Activated B cell treated with CpG ODN at 0.5 μM for 24 hours (primary cell): ENCODE measurements at places on chromosomes 3 and 15. TPM values are rescaled to one million over a fixed set of nuclear protein-coding genes. Genes with fewer than 3 reads are reported as not detected.

Gene SPINT1
- 8.6 and 8.7 TPM in 2 replicates for total RNA-seq

Gene ANKRD63
- 0.32 TPM in 1 of 2 replicates, not detected in the other for total RNA-seq

- H3K27ac ChIP-seq: peak overlapping the region; percentile 36
- H3K36me3 ChIP-seq: peaks cover 53% of the 10 kb centered on the region
- no peak for DNase-seq
- no peak overlapping the region for H3K4me3 ChIP-seq
- peaks cover 78% of the 10 kb centered on the region for H3K4me1 ChIP-seq
These were observed 4.1 kb downstream of the RASGRP1 start for GRCh38 chr15:38560456-38560926.

Gene TGM5
- total RNA-seq: 0.11 and 0.17 TPM in 2 replicates

- no peaks in the 10 kb centered on the region for H3K36me3 ChIP-seq
- H3K27ac ChIP-seq: no peak overlapping the region
These were observed 782.2 kb downstream of the VGLL3 start for GRCh38 chr3:86208772-86209171.

GRCh38 chr15:68794863-68795262 lies 25.8 kb downstream of the ANP32A start:
- peak overlapping the region; percentile 75 for H3K4me3 ChIP-seq
- H3K36me3 ChIP-seq: peaks cover 24% of the 10 kb centered on the region
- no peaks in the 10 kb centered on the region for H3K27me3 ChIP-seq

Gene CKMT1B
- total RNA-seq: not detected in 2 replicates

Gene NANOGP8
- 0.47 TPM in 1 of 2 replicates, not detected in the other for total RNA-seq

GRCh38 chr3:128242818-128243601 lies 89.7 kb downstream of the EEFSEC start:
- no peak for DNase-seq
- no peak overlapping the region for H3K27ac ChIP-seq
- no peaks in the 10 kb centered on the region for H3K4me1 ChIP-seq
- H3K4me3 ChIP-seq: no peak overlapping the region

- H3K4me3 ChIP-seq: no peak overlapping the region
- no peaks in the 10 kb centered on the region for H3K4me1 ChIP-seq
- no peak for DNase-seq
- H3K27ac ChIP-seq: no peak overlapping the region
These were observed 177.7 kb downstream of the ZNF385D start for GRCh38 chr3:21573291-21573690.

- H3K4me3 ChIP-seq: no peak overlapping the region
- no peaks in the 10 kb centered on the region for H3K4me1 ChIP-seq
- no peak overlapping the region for H3K27ac ChIP-seq
- DNase-seq: no peak
- H3K27me3 ChIP-seq: peaks cover under 1% of the 10 kb centered on the region
- H3K36me3 ChIP-seq: no peaks in the 10 kb centered on the region
These were observed 269.2 kb downstream of the MECOM start for GRCh38 chr3:169394316-169394715.

DNA sequence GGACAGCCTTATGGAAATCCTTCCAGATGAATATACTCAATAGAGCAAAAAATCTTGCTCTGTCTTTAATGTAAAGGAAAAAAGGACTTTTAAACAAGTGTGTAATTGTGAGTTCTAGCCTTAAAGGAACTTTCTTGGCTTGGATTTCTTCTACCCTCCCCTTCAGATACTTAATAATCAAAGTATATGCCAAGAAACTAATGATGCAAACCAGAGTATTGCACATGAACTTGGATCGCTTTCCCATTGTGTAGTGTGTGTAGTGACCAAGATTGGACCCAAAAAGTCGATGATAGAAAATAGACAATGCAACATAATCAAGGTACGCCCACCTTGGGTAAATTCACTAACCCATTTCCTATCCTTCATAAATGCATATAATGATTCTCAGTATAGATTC lies 123.8 kb downstream of the TIGIT start:
- H3K4me1 ChIP-seq: peaks cover 53% of the 10 kb centered on the region
- H3K27me3 ChIP-seq: no peaks in the 10 kb centered on the region
- H3K36me3 ChIP-seq: peaks cover 3% of the 10 kb centered on the region
- no peak overlapping the region for H3K4me3 ChIP-seq
- peak overlapping the region; percentile 83 for H3K27ac ChIP-seq
- no peak for DNase-seq

Gene C2CD4A
- not detected in 2 replicates for total RNA-seq

- H3K4me3 ChIP-seq: no peak overlapping the region
- no peaks in the 10 kb centered on the region for H3K36me3 ChIP-seq
- H3K4me1 ChIP-seq: no peaks in the 10 kb centered on the region
- no peak overlapping the region for H3K27ac ChIP-seq
- no peaks in the 10 kb centered on the region for H3K27me3 ChIP-seq
These were observed 1716.1 kb downstream of the SI start for GRCh38 chr3:163362151-163362550.

GRCh38 chr3:126889276-126890201 lies 93.4 kb upstream of the PLXNA1 start:
- H3K4me1 ChIP-seq: no peaks in the 10 kb centered on the region
- H3K4me3 ChIP-seq: no peak overlapping the region
- no peak overlapping the region for H3K27ac ChIP-seq
- no peak for DNase-seq
- H3K36me3 ChIP-seq: peaks cover 8% of the 10 kb centered on the region
- peaks cover 2% of the 10 kb centered on the region for H3K27me3 ChIP-seq

Gene ADPRH
- total RNA-seq: 41.2 and 43.8 TPM in 2 replicates

Gene TMIE
- total RNA-seq: 0.39 and 0.44 TPM in 2 replicates

GRCh38 chr15:37984368-37984767 lies 49.9 kb downstream of the TMCO5A start:
- no peaks in the 10 kb centered on the region for H3K36me3 ChIP-seq
- no peak overlapping the region for H3K4me3 ChIP-seq
- peaks cover 4% of the 10 kb centered on the region for H3K27me3 ChIP-seq
- no peak for DNase-seq
- no peak overlapping the region for H3K27ac ChIP-seq

- H3K27me3 ChIP-seq: no peaks in the 10 kb centered on the region
- H3K36me3 ChIP-seq: no peaks in the 10 kb centered on the region
These were observed 128.6 kb downstream of the DUT start for GRCh38 chr15:48459571-48460442.

GRCh38 chr3:171237009-171237385 lies 210.5 kb upstream of the SLC2A2 start:
- no peaks in the 10 kb centered on the region for H3K27me3 ChIP-seq
- H3K4me3 ChIP-seq: no peak overlapping the region
- no peak overlapping the region for H3K27ac ChIP-seq

DNA sequence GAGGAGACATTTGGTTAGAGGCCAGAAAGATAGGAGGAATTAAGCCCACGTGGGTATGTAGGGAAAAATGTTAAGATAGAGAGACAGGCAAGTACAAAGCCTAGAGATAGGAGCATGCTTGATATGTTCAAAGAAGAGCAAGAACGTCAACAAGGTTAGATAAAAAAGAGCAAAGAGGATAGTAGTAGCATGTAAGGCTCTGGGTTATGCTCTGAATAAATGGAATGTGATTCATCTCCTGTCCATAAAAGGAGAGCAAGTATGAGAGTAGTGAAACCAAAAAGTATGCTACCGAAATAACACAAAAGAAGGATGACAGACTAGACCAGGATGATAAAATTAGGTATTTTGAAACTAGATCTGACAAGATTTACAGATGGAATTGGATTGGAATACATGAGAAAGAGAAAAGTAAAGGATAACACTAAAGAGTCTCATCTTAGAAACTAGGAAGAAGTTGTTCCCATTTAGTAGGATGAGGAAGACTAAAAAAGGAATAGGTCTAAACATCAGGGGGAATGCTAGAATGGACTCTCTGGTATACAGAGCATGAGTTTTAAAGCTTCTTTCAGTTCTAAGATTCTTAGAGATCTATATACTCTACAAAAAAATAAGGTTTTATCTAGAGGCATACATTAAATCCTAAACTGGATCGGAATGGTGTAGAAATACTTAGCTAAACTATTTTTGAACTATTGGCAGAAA lies 59.1 kb downstream of the TRPM7 start:
- H3K27me3 ChIP-seq: no peaks in the 10 kb centered on the region
- no peak for DNase-seq
- no peak overlapping the region for H3K4me3 ChIP-seq
- H3K36me3 ChIP-seq: peaks cover 75% of the 10 kb centered on the region
- no peak overlapping the region for H3K27ac ChIP-seq

DNA sequence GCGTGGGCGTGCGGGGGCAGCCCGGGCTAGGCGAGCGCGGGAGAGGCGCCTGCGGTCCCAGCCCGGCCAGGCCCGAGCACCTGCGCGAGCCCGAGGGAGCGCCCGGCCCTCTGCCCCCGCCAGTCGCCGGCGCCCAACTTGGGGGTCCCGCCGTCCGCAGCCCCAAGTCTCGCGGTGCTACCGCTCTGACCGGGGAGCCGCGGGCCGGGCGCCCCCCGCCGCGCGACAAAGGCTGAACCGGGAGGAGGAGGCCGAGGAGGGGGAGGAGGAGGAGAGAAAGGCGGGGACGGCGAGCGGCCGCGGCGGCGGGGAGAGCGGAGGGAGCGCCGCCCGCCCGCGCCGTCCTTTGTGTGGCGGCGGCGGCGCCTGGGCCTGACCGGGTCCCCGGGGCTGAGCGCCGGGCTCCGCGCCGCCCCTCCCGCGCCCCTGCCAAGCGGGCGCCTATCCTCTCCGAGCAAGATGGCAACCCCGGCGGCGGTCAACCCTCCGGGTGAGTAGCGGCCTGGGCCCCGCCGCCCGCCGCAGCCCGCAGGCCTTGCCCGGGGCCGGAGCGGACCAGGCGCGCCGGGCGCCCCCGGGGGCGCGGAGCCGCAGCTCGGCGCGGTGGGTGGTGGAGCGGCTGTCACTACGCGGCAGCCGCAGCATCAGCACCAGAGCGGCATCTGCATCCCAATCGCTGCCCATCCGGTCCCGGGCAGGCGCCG lies at the start of gene ARNT2:
Gene ARNT2 (plus strand): TSS at position 326 of the 704 bp plus-strand sequence. CDS start 134 bp downstream, at position 460.
- no peaks in the 10 kb centered on the region for H3K36me3 ChIP-seq
- H3K27me3 ChIP-seq: peaks cover 63% of the 10 kb centered on the region
- no peak within 1 kb of the TSS for H3K27ac ChIP-seq
- DNase-seq: no peak
- H3K4me1 ChIP-seq: peaks cover 7% of the 10 kb centered on the region

Gene TRAIP
- 6.4 TPM in 2 replicates for total RNA-seq

Gene RTP1
- not detected in 2 replicates for total RNA-seq

DNA sequence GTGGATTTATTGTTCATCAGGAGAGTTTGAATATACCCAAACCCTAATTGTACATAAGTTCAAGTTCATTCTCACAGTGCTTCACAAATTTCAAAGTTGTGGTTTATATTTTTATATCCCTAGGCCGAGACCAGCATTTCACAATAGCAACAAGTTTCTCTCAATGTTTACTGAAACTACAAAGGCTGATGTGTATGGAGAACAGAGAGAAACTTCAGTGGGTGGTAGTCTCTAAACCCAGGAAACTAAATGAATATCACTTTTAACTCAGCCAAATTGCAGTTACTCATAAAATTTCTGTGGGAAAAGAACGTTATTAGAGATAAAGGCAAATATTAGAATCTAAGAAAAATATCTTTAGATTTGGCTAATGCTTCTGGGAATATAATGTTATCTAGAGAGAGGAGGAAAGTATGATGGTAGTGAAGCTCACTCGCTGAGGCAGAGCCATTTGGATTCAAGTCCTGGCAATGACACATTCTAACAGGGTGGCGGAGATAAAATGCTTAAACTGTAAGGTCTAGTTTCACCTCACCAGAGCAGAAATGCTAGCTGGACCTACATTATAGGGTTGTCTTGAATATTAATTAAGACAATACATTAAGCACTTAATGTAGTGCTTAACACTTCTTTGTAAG lies 514.8 kb downstream of the EPHA3 start:
- DNase-seq: no peak
- H3K27ac ChIP-seq: no peak overlapping the region
- H3K36me3 ChIP-seq: no peaks in the 10 kb centered on the region
- H3K4me3 ChIP-seq: no peak overlapping the region
- no peaks in the 10 kb centered on the region for H3K4me1 ChIP-seq
- no peaks in the 10 kb centered on the region for H3K27me3 ChIP-seq

- DNase-seq: no peak
- no peak overlapping the region for H3K27ac ChIP-seq
- no peaks in the 10 kb centered on the region for H3K4me1 ChIP-seq
- H3K27me3 ChIP-seq: peaks cover 8% of the 10 kb centered on the region
These were observed 115.8 kb downstream of the NEK10 start for GRCh38 chr3:27253391-27253790.

DNA sequence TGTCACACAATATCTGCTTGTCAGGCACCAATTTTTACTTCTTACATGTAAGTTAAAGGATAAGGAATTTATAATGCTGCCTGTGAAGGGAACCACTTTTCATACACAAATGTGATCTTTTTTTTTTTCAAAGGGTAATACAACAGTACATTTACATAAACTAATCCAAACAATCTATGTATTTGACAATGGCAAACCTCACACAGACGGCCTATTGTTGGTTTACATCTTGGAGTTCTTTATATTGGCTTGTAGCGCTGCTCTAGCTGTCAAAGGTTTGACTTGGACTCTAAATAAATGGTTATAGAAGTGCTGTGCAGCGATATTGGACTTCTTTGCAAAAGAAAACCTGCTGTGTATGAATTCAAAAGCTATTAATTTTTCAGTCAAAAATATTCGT lies 598.0 kb downstream of the FOXP1 start:
- H3K4me3 ChIP-seq: no peak overlapping the region
- H3K4me1 ChIP-seq: peaks cover 35% of the 10 kb centered on the region
- H3K36me3 ChIP-seq: peaks cover 93% of the 10 kb centered on the region
- no peak for DNase-seq
- no peak overlapping the region for H3K27ac ChIP-seq

GRCh38 chr15:63018639-63019038 lies 23.9 kb upstream of the TPM1 start:
- H3K4me3 ChIP-seq: no peak overlapping the region
- DNase-seq: no peak
- peaks cover 3% of the 10 kb centered on the region for H3K27me3 ChIP-seq
- H3K27ac ChIP-seq: no peak overlapping the region
- H3K4me1 ChIP-seq: no peaks in the 10 kb centered on the region

- H3K27ac ChIP-seq: no peak overlapping the region
- no peak overlapping the region for H3K4me3 ChIP-seq
- H3K36me3 ChIP-seq: peaks cover 1% of the 10 kb centered on the region
- no peaks in the 10 kb centered on the region for H3K27me3 ChIP-seq
These were observed 26.5 kb upstream of the POLR2M start for GRCh38 chr15:57680021-57680420.

Gene GOLGA6L9
- total RNA-seq: 2.0 and 2.4 TPM in 2 replicates

Gene GASK1A
- not detected in 2 replicates for total RNA-seq

Gene TRPM7
- 59.4 and 64.7 TPM in 2 replicates for total RNA-seq
